ENCODE measurements at places on chromosomes 6 and 20.

DNA sequence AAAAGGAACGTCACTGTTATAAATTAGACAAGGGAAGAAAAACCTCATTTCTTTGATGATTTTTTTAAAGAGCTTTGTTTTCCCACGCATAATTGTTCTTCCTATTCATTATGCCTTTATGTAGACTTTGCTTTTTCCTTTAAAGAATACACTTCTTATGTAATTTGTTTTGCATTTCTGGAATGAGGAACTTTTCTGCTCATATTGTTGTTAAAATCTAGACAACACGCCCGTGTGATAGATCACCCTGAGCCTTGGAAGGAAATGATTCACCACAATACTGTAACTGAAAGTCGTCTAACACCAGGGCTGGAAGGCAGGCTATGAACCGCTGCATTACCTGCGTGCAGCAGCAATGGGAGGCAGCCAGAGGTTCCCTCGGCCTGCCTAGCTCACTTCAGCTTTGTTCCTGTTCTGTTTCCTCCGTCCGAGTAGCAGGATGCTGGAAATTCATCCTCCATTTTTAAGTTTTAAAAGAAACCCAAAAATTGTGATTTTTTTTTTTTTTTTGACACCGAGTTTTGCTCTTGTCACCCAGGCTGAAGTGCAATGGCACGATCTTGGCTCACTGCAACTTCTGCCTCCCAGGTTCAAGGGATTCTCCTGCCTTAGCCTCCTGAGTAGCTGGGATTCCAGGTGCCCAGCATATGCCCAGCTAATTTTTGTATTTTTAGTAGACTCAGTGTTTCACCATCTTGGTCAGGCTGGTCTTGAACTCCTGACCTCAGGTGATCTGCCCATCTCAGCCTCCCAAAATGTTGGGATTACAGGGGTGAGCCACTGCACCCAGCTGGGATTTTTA, 49.6 kb upstream of the ZNF217 start:
- DNase-seq: no peak

GRCh38 chr6:6654599-6655575, 66.4 kb downstream of the LY86 start:
- DNase-seq: no peak

DNA sequence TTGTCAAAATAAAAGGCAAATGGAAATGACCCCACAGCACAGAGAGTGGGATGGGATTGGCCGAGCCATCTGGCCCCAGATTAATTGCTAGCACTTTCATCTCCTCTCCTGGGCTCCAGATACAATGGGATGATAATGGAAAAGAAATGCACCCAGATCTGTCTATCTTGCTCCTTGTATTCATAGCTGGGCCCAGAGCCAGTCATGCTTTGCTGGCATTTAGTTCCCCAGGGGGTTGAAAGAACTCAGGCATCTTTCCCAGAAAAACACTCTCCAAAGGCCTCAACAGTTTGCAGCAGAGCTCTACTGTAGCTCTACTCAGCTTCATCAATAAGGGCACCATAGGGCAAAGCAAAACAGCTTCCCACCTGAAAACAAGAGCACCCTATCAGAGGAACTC, 116.0 kb upstream of the FOXA2 start:
- no peak for DNase-seq

- DNase-seq: no peak
Observed at GRCh38 chr20:63856098-63856511, 5.2 kb upstream of the ABHD16B start.

DNA sequence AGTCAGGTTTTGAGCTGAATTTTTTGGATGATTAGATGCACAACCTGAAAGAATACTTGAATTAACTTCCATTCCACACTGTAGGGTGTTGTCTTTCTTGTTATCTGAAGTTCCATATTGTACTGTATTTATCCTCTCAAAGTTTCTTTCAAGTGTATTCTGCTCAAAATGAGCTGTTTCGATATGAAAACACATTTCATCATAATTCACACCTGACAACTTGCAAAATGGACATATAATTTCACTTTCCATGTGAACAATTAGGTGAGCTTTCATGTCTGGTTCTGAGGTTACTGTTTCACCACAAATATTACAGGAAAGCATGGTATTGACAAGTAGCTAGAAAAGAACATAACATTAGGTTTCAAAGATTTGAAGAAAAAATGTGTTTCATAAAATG, 1.7 kb downstream of the ZUP1 start:
- DNase-seq: no peak

GRCh38 chr6:18118330-18118729, 4.1 kb downstream of the NHLRC1 start:
- DNase-seq: no peak

- DNase-seq: no peak
Observed at GRCh38 chr6:22083119-22083518, 213.7 kb downstream of the PRL start.

DNA sequence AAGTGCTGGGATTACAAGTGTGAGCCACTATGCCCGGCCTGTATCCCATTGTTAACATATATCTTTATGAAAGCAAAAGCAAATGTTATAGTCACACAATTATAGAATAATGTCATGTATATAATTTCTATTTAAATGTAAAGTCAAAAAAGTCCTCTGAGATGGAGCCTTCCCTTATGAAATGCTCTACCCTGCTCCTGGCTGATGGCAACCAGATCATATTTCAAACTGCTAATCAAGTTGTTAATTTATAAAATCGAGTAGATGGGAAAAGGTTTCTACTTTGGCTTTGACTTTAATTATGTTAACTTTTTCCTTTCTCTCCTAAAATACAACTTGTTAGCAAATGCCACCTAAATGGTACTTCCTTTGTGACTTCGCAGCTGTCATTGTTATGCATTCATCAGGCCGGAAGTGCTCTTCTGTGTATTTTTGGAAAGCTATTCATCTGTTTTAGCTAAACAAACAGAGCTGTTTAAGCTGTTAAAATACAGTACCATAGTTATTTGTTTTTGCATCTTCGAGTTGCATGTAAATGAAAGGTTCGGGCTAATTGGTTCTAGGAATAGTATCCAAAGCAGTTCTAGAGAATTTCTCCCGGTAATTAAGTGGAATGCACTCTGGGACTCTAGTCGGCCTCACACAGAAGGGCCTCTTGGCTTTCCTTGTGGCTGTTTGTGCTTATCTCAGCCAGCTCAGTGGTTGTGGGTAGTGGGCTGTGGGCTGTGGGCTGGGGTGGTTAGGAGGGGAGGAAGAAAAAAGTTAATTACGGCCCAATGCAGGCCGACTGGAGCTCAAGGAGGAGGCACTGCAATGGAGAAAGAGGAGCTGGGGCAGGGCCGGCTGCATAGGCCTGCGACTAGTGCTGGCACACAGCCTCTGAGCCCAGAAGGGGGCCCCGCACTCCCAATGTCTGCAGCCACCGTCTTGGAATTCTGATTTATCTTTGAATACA, 34.8 kb downstream of the SLC35D3 start:
- no peak for DNase-seq

DNA sequence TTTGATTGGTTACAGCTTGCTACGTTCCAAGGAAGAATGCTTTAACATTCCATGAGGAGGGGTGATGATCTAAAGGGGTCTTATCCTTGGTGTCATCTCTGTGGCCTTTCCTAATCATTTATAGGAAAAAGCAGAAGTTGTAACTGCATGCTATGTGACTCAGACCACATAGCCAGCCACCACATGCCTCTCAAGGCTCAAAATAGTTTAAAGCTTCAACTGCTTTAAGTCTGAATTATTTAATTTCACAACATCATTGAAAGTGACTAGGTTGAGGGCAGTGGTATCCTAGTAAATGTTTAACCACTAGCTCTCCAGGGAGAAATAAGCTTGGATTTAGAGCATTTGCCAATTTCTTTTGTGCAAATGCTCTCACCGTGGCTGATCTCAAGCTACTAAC, 29.7 kb downstream of the MC3R start:
- DNase-seq: no peak

DNA sequence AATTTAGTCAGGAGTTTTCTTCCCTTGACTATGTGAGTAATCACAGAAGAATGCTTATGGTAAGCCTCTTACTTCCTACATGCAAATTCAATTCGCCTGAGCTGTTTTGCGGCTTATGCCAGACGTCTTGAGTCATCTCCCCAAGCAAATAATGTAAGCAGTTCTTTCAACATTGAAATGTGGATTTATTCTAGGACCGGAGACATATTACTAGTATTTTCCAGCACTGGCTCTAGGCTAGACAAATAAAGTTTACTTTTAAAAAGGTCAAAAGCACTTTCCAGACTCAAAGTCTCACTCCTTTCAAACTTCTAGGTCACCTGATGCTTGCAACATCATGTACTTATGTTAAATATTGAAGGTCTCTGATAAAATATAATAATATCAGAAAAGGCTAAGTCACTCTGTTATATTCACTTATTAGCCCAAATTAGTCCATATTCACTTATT, 38.1 kb upstream of the NOX3 start:
- no peak for DNase-seq

DNA sequence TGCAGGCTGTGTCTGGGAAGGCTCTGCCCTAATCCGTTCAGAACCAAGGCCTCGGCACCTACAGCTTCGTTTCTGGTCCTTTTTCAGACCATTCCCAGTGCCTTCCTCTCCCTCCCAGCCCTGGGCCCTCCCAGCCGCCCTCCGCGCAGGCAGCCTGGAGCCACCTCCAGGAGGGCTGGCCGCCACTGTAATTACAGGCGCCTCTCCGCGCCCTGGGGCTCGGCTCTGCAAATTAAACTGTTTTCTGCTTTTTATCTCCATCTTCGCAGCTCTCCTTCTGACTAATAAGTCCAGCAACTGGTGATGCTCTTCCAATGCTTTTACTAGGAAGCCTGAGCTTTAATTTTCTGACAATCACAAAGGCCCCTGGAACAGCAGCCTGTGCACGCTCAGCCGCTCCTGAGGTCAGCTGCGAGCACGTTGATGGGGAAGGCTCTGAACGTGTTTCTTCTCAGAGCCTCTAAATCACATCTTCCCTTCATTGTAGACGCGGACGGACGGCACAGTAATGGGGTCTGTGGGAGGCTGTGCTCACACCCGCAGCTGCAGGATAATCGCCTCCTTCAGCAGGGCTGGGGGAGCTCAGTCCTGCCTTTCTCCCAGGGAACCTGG, 194.6 kb downstream of the DLL1 start:
- DNase-seq: no peak

GRCh38 chr6:72580281-72580940, 41.5 kb upstream of the KCNQ5 start:
- DNase-seq: no peak

GRCh38 chr6:154721460-154721859, 11.8 kb upstream of the SCAF8 start:
- no peak for DNase-seq

- DNase-seq: no peak
Observed at GRCh38 chr6:87757792-87758191, 55.8 kb upstream of the AKIRIN2 start.

DNA sequence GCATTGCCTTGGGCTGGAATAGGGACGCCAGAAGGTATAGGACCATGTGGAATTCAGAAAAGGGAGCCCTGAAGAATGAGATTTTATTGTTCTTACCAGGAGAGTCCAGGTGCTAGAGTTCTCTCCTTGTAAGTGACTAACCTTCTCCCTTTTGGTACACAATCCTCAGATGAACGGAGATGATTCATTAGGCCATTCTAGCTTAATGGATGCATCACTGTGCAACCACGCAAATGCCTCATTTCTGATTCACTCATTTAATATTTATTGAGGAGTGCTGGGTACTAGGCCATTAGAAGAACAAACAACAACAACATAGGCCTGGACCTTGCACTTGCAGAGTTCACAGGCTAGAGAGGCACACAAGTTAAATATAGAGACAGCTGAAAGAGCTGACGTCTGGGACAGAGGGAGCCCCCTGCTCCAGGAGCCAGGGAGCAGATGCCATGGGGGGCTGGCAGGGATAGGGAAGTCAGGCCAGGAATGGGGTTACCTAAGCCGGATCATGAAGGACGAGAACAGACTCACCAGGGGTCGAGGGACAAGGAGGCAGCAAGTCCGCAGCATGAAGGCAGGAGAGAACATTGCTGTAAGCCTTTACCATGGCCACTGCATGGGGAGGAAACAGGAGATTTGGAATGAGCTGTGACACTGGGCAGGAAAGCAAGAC, 179.5 kb upstream of the AKAP12 start:
- no peak for DNase-seq

DNA sequence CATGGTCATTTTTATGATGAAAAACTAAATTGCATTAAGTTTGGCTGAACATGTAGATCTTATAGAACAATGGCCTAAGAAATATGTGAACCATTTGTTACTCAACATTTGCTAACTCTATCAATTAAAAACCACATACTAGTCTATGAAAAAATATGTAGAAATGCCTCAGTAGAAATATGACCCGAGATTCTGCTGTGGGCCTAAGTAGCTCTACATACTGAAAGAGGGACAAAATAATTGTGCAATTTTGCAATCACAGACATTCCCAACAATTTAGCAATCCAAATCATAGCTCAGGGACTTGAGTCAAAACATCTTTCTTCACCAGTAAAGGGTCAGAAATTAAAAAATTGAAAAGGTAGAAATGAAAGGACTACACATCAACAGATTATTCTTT, 619.0 kb downstream of the FRK start:
- no peak for DNase-seq

GRCh38 chr6:133855991-133856370, 32.9 kb upstream of the TCF21 start:
- DNase-seq: no peak

GRCh38 chr20:8291873-8292272, 159.8 kb downstream of the PLCB1 start:
- no peak for DNase-seq

- no peak for DNase-seq
Observed at GRCh38 chr6:16146527-16146955, 17.7 kb downstream of the MYLIP start.
